ENCODE measurements at places on chromosomes 5 and 9. TPM values are rescaled to one million over a fixed set of nuclear protein-coding genes. Genes with fewer than 3 reads are reported as not detected.

GRCh38 chr5:124263680-124264491, 482.6 kb downstream of the ZNF608 start:
- DNase-seq = no peak

DNA sequence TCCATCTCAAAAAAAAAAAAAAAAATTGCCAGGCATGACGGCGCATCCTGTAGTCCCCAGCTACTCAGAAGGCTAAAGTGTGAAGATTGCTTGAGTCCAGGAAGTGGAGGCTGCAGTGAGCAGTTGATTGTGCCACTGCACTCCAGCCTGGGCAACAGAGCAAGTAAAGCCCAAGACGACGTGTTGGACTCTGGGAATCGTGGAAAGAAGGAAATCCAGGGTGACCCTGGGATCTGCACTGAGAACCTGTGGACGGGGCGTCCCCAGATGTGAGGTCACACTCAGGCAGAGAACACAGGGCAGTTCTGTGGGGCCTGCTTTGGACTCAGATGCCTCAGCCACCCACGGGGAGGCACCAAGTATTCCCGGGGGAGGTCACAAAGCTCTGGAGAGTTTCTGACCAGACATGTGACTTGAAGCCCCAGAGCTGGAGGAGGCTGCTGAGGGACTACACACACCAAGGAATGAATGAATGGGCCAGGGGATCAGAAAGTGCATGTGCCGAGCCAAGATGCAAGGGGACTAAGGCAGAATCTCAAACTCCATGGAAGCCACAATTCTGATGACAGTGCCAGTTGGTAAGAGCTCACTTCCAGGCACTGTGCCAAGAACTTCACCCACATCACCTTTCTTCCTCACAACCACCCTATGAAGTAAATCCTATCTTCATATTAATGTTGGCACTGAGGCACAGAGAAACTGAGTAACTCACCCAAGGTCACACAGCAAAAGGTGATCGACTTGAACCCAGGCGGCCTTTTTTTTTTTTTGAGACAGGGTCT, 12.9 kb downstream of the DYNC2I2 start:
- DNase-seq = no peak

GRCh38 chr9:128933731-128934130, 12.9 kb downstream of the PHYHD1 start:
- no peak for DNase-seq

GRCh38 chr5:88675168-88675707, 207.7 kb downstream of the MEF2C start:
- DNase-seq = peak; percentile 38

DNA sequence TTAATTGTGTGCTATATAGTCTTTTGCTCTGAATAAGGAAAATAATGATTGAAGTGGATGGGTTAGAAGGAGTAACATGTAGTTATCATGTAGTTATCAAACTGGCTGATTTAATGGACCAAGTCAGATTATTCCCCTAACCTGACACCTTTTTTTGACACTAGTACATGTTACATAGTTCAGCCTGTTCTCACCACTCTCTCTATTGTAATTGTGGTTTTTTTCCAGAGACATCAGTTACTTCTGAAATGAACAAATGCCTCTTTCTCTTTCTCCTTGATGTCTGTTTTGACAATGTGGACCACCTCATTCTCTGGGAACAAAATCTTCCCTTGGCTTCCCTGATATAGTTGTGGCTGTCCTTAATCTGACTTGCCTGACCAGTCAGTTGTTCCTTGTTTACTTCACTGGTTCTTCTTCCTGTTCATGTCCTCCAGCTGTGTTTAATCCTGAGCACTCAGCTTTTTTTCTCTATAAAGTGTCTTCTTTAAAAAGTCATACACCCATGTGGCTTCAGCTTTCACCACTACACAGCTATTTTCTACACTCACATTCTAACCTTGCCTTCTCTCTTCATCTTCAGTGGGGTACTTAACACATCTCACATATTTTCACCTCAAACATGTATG, 243.4 kb downstream of the ARRDC3 start:
- no peak for DNase-seq

SPINK4 gene
- total RNA-seq = not detected

All from mesothelial cell of epicardium (in vitro differentiated cells).